ENCODE measurements at places on chromosomes 7 and 10.
A peak's percentile ranks its signal among the peaks of the same experiment; 100 is the strongest.

GRCh38 chr10:71039551-71039950 is 151.2 kb upstream of the PCBD1 start:
- DNase-seq: no peak

DNA sequence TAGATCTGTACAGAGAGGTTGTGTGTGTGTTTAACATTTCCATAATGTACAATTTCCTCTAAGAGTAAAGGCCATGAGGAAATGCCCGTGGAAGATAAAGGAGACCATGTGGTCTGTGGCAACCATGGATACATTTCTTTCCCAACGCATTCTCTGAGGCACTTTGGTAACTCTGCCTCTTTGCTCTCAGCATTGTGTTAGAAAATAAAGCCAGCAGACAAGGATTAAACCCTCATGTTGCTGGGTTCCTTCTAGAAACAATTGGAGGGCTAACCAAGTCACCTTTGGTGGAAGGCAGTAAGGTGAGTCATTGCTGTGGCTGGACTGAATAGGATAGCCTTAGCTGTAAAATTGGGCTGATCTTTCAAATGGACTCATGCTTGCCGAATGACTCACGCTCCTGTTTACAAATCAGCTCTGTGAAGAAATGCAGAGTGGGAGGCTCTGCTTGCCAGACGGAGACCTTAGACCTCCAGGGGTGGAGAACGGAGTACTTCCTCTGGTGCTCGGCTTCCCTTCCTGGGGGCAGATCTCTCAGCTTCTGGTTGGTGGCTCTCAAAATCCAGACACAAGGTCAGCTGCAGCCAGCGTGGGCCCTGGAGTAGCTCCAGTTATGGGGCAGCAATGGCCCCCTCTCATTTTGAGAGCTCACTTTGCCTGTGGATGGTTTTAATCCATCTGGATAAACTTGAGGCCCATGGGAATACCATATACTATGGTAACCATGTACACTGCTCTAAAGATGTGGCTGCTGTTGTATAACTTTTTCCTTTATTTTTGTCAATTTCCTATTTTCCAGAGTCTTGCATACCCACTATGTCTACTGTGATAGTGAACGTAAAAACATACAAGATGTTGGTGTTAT is 137.3 kb downstream of the TCF7L2 start:
- DNase-seq: no peak

- no peak for DNase-seq
These were observed 39.4 kb downstream of the CHST15 start for GRCh38 chr10:124053971-124054370.

- DNase-seq: no peak
These were observed 177.9 kb downstream of the CHN2 start for GRCh38 chr7:29372351-29373090.

DNA sequence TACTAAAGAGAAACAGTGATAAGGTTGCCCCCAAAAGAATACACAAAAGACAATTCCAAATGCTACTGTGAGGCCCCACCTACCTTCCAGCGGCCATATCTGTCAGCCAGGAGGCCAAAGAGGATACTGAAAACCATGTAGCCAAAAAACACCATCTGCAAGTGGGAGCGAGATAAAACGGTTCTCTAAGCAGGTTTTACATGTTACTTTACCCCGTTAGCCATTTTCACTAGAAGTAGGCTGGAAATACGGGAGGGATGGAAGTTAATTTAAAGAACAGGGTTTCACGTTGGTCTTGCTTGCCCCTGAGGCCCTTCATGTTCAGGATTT is 38.2 kb downstream of the SVOPL start:
- no peak for DNase-seq

- DNase-seq: peak; percentile 76
These were observed 186.7 kb upstream of the PLXDC2 start for GRCh38 chr10:19629567-19629966.

DNA sequence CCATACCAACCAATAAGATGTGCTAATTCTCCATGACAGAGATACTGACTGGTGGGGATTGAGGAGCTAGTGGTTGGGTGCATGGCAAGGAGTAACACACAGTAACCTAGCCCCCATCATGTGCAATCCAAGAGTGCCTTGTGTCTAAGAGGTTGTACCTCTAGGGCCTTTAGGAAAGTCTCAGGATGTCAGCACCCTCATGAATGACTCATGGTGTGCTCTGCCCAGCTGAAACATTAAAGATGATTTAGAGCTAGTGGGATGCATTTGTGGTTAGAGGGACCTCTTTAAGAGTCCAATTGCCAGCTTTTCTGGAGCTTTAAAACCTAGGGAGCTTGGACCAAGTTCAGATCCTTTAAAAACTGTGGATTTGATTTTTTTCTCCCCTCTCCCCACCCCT is 181.1 kb downstream of the HERPUD2 start:
- no peak for DNase-seq

GRCh38 chr7:6242561-6242960 is 29.9 kb downstream of the CYTH3 start:
- DNase-seq: no peak

- DNase-seq: no peak
These were observed 42.2 kb upstream of the PAPSS2 start for GRCh38 chr10:87617503-87617902.

DNA sequence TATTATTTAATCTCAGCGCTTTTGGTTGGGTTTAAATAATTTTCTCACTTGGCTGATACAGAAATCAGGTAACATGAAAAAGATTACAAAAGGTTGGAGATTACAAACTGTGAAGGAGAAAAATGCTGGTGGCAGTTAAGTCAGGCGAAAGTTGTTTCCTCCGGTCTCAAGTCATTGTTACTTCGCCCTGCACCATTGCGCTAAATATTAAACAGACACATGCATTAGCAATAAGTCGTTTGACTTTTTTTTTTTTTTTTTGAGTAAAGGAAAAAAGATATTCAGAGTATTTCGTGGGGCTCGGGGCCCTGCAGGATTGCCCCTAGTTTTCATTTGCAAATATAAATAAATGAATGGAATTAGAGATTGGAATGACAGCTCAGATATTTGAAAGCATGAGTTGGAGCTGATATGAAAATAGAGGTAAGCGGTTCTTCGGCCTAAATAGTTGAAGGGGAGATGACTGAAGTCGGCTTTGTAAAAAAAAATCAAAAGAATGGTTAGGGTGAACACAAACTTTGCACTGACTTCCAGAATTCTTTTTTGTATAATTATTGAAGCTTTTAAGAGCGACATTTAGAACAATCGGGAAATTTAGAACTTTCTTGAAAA is 914 bp downstream of the SDHAF3 start:
- no peak for DNase-seq

DNA sequence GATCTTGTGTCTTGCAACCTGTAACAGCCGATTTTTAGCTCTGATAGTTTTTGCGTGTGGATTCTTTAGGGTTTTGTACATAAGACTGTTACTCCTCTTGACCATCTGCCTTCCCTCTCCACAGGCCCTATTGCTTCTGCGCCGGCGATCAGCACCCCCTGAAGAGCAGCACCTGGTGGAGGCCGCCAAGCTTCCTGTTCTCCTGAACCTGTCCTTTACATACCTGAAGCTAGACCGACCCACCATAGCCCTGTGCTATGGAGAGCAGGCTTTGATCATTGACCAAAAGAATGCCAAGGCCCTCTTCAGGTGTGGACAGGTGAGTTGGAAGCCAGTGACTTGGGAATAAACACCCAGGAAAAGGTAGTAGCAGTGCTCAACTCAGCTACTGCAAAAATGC is 12.6 kb downstream of the FKBP6 start:
- DNase-seq: no peak

- no peak for DNase-seq
These were observed 1.3 kb downstream of the ABCB1 start for GRCh38 chr7:87599336-87599735.

DNA sequence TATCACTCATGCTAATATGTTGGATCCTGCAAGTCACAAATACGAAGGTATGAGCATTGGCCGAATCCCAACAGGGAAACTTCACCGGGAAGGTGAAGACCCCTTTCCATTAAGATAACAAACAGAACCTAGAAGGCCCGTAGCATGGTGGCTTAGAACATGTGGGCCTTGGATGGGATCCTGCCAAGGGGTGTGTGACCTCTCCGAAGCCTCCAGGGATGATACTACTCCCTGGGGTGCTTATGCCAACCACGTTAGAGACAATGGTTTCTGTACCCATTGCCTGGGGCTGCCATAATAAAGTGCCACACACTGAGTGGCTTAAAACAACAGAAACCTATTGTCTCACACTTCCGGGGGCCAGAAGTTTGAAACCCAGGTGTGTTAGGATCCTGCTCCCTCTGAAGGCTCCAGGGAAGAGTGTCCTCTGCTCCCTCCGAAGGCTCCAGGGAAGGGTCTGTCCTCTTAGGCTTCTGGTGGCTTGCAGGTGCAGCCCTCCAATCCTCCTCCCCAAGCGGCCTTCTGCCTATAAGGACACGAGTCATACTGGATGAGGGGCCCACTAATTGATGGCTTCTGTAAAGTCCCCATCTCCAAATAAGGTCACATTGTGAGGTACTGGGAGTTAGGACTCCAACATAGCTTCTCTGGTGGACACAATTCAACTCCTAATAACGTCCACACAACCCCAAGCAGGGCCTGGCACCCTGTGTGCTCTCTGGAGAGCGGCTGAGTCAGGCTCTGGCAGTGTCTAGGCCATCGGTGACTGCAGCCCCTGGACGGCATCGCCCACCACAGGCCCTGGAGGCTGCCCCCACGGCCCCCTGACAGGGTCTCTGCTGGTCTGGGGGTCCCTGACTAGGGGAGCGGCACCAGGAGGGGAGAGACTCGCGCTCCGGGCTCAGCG is 992 bp upstream of the MGMT start:
- no peak for DNase-seq

GRCh38 chr7:108057951-108058481 is 55.1 kb upstream of the LAMB1 start:
- DNase-seq: no peak

DNA sequence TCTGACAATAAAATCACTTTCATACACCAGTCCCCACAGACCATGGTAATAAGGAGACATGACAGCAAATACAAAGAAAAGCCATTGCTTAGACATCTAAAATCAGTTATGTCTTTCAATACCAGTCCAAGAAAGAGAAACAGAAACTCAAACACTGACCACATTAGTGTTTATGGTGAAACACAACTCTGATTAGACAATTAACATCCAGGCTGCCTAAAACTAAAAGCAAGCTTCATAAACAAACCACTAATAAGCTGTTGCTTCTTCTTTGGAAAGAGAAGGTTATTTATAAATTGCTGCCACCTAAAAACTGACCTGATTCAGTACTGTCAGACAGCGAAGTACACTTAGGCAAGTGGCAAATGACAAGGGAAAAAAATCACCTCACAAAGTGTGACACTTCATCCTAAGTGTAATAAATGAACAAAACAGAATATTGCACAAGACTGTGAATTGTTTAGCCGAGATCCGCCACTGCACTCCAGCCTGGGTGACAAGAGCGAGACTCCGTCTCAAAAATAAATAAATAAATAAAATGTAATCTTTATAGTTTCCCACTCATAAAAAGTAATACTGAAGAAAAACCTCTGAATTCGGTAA is 277.4 kb downstream of the PARD3 start:
- no peak for DNase-seq

DNA sequence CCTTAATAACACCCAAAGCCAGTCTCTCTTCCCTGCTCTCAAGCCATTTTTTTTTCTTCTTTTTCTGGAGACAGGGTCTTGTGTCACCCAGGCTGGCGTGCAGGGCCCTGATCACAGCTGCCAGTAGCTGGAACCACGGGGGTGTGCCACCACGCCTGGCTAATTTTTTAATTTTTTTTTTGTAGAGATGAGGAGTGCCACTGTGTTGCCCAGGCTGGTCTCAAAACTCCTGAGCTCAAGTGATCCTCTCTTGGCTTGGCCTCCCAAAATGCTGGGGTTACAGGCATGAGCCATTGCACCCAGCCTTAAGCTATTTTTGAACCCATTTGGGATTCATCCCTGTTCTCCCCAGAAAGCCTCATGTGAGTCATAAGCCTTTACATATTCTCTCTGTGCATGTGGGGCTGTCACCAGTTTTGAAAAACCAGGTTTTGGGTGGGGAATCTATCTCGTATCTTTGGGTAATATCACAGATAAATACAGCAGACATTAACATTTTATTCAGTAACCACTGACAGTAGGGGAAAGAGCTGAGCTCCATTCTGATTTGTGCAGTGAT is 15.5 kb downstream of the ZNF487 start:
- DNase-seq: no peak

GRCh38 chr7:106959753-106960152 is 84.8 kb upstream of the PRKAR2B start:
- no peak for DNase-seq

GRCh38 chr10:75034131-75034512 is 77.3 kb upstream of the SAMD8 start:
- DNase-seq: no peak
